ENCODE measurements at places on chromosomes 7 and 10. TPM values are rescaled to one million over a fixed set of nuclear protein-coding genes. Genes with fewer than 3 reads are reported as not detected.

DNA sequence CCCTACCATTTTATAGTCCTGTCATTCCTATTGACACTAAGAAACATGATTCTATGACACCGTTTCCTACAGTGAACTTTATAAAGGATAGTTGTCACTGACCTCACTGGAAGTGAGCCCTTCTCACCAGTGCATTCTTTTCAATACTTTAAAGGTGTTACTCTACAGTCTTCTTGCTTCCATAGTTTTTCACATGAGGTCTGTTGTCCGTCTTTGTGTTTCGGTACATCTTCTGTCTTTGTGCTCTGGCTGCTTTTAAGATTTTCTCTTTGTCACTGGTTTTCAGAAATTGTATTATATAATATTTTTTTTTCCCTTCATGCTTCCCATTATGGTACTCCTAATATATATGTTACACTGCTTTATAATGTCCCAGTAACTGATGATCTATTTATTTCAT, 174.2 kb downstream of the KIF20B start:
- no peak overlapping the region for H3K4me3 ChIP-seq
- H3K36me3 ChIP-seq = no peaks in the 10 kb centered on the region
- H3K27ac ChIP-seq = no peak overlapping the region

DNA sequence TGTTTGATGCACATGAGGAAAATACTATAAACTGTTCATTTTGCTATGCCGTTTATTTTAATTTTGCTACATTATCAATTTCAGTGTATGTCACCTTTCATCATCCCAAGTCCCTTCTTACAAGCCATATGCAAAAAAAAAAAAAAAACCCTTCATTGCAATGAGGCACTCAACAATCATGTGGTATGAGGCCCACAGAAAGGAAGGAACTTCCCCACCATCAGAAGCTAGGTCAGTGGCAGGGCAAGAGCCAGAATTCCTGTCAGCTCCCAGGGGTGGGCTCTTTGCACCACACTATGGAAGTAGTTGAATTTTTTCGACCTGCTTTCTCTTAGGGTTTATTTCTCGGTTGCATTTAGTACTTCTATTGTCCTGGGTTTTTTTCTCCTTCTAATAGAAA, 75.4 kb downstream of the NOC3L start:
- no peak overlapping the region for H3K27ac ChIP-seq
- peaks cover 31% of the 10 kb centered on the region for H3K36me3 ChIP-seq
- H3K4me3 ChIP-seq = no peak overlapping the region

DNA sequence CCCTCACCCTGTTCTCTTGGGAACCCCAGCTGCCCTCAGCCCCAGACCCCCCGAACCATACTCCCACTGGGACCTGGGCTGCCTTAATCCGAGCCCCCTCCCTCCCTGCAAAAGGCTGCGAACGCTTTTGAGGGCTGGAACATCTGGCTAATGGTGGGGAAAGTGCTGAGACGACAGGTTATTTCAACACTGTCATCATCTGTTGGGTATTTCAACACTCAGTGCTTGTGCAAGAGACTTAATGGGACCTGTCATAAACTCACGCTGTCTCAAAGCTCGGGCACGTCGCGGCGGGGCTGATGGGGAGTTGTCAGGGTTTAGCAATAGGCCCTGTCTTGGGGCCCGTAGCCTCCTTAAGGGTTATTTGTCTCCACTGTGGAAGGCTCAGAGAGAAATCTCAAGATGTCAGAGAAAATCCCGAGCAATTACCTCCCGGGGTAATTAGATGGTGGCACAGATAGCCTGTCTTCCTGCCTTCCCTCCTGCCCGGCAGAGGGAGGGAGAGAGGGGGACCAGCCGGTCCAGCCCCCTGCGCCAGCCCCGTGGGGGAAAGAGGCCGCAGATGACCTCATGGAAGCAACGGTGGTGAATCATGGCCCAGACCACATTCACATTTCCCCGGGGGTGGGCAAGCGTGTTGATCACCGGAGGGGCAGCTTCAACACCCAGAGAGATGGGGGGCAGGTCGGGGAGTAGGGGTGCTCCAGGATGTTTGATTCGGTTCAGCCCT, 88.7 kb upstream of the MYL10 start:
- H3K27ac ChIP-seq = no peak overlapping the region
- no peaks in the 10 kb centered on the region for H3K4me1 ChIP-seq
- DNase-seq = peak; percentile 41
- no peak overlapping the region for H3K4me3 ChIP-seq
- no peaks in the 10 kb centered on the region for H3K27me3 ChIP-seq
- H3K36me3 ChIP-seq = no peaks in the 10 kb centered on the region

The MEOX2 gene
- total RNA-seq = 35.0 TPM
